ENCODE measurements at places on chromosomes 6 and 20. TPM values are rescaled to one million over a fixed set of nuclear protein-coding genes. Genes with fewer than 3 reads are reported as not detected.

GRCh38 chr20:3233131-3233990 is 5.6 kb downstream of the SLC4A11 start:
- no peak for DNase-seq

GRCh38 chr6:8066108-8066507 is 1.9 kb upstream of the BLOC1S5 start:
- DNase-seq, result no peak

DNA sequence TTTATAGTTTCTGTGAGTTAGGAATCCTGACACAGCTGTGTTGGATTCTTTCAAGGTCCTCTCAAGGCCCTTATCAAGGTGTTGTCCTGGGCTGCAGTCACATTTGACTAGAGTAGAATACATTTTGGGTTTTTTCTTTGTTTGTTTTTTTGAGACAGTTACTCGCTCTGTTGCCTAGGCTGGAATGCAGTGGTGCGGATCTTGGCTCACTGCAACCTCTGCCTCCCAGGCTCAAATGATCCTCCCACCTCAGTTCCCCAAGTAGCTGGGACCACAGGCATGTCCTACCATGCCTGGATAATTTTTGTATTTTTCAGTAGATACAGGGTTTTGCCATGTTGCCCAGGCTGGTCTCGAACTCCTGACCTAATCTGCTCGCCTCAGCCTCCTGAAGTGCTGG is 15.7 kb downstream of the NFYA start:
- no peak for DNase-seq

DNA sequence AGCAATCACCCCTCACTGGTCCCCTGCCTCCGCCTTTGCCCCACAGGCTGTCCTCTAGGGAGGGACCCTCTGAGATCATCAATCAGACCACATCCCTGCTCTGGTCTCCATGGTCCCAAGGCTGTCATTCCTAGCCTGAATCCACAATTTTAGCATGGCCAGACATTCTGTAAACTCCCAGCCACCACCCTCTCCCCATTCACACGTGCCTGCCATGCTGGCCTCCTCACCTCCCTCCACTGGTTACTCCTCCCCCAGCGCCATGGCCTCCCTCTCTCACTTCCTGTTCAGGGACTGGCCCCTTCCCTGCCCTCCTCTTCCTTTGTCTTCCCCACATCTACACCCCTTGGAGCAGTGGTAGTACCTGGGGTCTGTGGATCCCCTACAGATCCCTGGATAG is 150.7 kb upstream of the MLN start:
- DNase-seq, result no peak

DNA sequence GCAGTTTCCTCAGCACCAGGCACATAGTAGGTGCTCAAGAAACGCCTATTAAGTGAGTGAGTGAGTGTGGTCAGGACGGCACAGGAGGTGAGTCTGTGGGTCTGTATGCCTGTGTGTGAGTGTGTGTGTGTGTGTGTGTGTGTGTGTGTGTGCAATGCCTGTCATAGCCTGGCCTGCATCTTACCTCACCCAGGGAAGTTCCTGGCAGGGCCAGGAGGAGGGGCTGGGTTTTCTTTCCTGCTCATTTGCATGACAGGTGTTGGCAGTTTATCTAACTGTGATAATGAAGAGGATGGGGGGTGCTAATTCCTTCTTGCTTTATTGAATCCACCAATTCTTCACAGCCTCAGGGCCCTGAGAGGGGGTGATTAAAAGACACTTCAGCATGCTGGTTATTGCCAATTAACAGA is 146.7 kb upstream of the MLN start:
- peak; percentile 39 for DNase-seq

DNA sequence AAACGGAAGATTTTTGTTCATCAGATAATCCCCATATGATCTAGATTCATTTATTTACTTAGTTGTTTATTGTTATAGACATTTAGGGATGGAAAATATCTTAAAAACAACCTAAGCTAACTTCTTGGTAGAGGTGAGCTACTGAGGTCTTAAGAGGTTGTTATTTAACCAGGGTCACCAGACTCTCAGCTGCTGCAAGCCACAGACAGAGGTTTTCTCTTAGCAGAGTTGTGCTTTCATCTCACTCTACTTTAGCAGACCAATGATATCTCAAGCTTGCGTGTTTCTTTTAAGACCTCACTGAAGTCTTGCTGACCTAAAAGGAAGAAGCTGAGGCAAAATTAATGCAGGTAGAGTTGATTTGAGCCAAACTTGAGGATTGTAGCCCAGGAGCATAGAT is 43.6 kb downstream of the NCOA7 start:
- no peak for DNase-seq

The IL17A gene
- not detected for total RNA-seq

The DAAM2 gene
- 3.1 TPM for total RNA-seq
